ENCODE measurements at places on chromosomes 1 and 21. TPM values are rescaled to one million over a fixed set of nuclear protein-coding genes. Genes with fewer than 3 reads are reported as not detected.

- no peaks in the 10 kb centered on the region for H3K36me3 ChIP-seq
- no peak overlapping the region for H3K27ac ChIP-seq
- peak overlapping the region; percentile 22 for H3K4me3 ChIP-seq
- H3K4me1 ChIP-seq = peaks cover 18% of the 10 kb centered on the region
Measured at GRCh38 chr1:99808391-99809115, 41.6 kb upstream of the AGL start.

DNA sequence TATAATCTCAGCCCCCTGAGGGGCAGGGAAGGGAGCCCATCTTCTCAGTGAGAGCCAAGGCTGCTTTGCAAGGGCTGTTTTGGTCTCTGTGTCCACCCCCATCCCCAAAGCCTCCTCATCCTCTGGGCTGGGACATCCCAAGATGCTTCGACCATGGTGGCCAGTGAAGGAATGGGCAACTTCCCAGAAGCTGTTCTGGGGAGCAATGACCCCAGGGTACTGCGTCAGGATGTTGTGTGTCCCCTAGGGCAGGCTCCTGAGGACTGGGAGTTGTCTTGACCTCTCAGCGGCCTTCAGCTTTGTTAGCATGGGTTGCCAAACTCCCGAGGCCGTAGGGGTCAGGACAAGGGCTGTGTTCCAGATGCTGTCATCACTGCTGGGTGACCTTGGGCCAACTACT is 238.4 kb upstream of the POU3F1 start:
- H3K27ac ChIP-seq = no peak overlapping the region
- H3K4me1 ChIP-seq = no peaks in the 10 kb centered on the region
- H3K4me3 ChIP-seq = no peak overlapping the region
- no peaks in the 10 kb centered on the region for H3K36me3 ChIP-seq
- DNase-seq = no peak

- no peaks in the 10 kb centered on the region for H3K36me3 ChIP-seq
- DNase-seq = no peak
- H3K27me3 ChIP-seq = peaks cover 4% of the 10 kb centered on the region
- H3K27ac ChIP-seq = no peak overlapping the region
- no peak overlapping the region for H3K4me3 ChIP-seq
Measured at GRCh38 chr21:41933313-41934079, 20.3 kb downstream of the C2CD2 start.

DNA sequence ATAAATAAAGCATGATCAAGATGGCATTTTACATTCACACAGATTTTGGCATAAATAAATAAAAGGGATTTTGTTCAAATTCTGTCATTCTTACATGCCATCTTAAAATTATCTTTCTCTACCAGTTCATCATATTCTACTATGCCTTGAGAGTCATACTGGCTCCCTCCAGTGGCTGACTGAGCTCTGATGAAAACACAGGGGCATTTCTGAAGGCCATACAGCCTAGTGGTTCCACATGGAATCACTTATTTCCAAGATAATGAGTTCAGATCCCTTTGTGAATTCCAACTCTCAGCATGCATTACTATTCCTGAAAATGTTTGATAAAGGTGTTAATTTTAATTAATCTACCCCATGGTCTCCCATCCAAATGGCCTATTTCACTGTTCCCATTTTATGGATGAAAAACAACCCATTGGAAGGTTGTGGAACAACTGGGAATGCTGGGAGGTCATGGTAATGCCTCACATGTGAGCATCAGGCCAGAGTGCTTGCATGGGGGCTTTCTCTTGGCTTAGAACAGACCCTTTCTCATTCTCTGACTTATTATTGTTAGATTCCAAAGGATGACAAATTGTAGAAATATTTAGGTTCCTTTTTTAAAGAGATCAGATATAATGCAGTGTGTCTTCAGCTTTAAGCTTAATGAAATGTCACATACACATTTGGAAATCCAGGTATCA is 622.4 kb upstream of the PKN2 start:
- H3K27me3 ChIP-seq = no peaks in the 10 kb centered on the region
- H3K36me3 ChIP-seq = no peaks in the 10 kb centered on the region
- peak; percentile 63 for DNase-seq
- H3K4me3 ChIP-seq = no peak overlapping the region
- H3K4me1 ChIP-seq = no peaks in the 10 kb centered on the region
- no peak overlapping the region for H3K27ac ChIP-seq

- no peaks in the 10 kb centered on the region for H3K27me3 ChIP-seq
- no peak overlapping the region for H3K4me3 ChIP-seq
- DNase-seq = no peak
Measured at GRCh38 chr1:3984586-3984985, 84.5 kb upstream of the C1orf174 start.

- H3K27ac ChIP-seq = no peak overlapping the region
- H3K4me1 ChIP-seq = no peaks in the 10 kb centered on the region
- no peak overlapping the region for H3K4me3 ChIP-seq
- no peak for DNase-seq
Measured at GRCh38 chr1:91278754-91279153, 125.9 kb downstream of the HFM1 start.

DNA sequence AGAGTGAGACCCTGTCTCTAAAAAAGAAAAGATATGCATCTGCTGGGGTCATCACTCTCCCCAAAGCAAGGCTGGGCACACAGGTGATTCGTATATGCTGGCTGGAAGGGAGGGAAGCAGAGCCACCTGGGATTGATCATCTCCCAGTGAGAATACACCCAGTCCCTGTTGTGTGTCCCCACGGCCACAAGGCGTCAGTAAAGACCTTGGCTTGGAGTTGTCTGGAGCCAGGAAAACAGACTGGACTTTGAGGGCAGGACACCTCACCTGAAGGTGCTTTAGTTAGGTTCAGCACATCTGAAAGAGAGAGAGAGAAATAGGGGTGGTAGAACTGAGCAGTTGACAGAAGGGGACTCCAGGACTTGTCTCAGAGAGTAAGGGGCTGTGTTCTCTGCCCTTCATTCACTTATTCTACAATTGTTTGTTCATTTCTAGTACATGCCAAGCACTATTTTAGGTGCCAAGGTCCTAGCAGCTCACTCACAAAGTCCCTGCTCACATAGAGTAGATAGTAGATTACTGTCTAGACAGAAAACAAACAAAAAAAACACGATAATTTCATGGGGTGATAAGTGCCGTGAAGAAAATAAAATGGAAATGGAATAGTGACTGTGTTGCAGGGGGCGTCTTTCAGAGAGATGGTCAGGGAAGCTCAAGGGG is 13.5 kb downstream of the CITED4 start:
- H3K27ac ChIP-seq = peak overlapping the region; percentile 10
- no peaks in the 10 kb centered on the region for H3K27me3 ChIP-seq
- H3K4me3 ChIP-seq = no peak overlapping the region
- no peaks in the 10 kb centered on the region for H3K36me3 ChIP-seq
- peak; percentile 66 for DNase-seq

- H3K36me3 ChIP-seq = no peaks in the 10 kb centered on the region
- H3K27ac ChIP-seq = no peak overlapping the region
- no peak overlapping the region for H3K4me3 ChIP-seq
- no peaks in the 10 kb centered on the region for H3K4me1 ChIP-seq
Measured at GRCh38 chr1:7501084-7501491, 270.0 kb upstream of the VAMP3 start.

GRCh38 chr1:42017730-42018129 is 99.0 kb upstream of the HIVEP3 start:
- H3K4me1 ChIP-seq = peaks cover 21% of the 10 kb centered on the region
- no peak overlapping the region for H3K4me3 ChIP-seq
- DNase-seq = peak; percentile 7
- peaks cover 4% of the 10 kb centered on the region for H3K27me3 ChIP-seq

DNA sequence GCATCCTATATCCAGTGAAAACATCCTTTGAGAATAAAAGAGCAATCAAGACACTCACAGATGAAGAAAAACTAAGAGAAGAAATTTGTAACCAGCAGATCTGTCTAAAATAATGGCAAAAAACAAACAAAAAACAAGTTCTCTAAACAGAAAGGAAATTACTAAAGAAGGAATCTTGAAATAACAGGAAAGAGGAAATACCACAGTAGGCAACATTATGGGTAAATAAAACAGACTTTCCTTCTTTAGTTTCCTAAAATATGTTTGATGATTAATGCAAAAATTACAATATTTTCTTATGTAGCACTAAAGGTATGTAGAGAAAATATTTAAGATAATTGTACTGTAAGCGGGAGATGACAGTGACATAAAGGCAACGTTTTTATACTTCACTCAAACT is 23.5 kb downstream of the SLC19A1 start:
- H3K27ac ChIP-seq = no peak overlapping the region
- peaks cover 77% of the 10 kb centered on the region for H3K36me3 ChIP-seq
- no peak overlapping the region for H3K4me3 ChIP-seq

DNA sequence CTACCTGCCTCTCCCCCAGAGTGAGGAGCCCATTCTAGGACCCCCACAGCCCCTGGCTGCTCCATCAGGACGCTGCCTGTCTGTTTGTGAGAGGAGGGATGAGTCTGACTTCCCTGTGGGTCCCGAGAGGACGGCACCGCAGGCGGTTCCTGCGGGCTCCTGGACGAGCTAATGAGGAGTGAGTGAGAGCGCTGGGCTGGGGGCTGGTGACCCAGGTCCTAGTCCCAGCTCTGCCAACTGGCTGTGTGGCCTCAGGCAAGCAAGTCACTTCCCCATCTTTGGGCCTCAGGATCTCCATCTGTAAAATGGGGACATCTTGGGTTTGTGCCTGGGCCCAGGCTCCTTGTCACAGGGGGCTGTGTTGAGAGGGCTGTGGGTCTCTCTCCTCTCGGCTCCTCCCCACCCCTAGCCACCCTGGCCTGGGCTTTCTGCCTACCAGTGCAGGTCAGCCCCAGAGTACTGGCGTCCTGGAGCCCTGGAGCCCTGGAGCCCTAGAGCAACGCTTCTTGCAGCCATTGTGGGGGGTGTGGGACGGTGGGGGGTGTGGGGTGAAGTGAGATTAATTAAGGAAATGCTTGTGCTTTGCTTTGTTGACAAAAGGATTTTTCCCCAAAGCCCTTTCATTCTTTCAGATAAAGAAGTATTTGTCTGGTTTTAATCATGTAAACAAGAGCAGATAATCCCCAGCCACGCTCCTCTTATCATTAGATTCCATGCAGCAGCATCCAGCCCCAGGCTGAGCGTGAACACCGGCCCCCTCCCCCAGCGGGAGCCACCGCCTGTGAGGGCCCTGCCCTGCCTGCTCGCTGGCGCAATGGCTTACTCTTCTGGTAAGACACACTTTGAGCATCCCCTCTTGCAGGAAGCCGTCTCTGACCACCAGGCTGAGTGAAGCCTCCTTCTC is 26.8 kb downstream of the SLC1A7 start:
- H3K4me1 ChIP-seq = peaks cover 7% of the 10 kb centered on the region
- H3K4me3 ChIP-seq = no peak overlapping the region
- H3K36me3 ChIP-seq = no peaks in the 10 kb centered on the region
- no peaks in the 10 kb centered on the region for H3K27me3 ChIP-seq

DNA sequence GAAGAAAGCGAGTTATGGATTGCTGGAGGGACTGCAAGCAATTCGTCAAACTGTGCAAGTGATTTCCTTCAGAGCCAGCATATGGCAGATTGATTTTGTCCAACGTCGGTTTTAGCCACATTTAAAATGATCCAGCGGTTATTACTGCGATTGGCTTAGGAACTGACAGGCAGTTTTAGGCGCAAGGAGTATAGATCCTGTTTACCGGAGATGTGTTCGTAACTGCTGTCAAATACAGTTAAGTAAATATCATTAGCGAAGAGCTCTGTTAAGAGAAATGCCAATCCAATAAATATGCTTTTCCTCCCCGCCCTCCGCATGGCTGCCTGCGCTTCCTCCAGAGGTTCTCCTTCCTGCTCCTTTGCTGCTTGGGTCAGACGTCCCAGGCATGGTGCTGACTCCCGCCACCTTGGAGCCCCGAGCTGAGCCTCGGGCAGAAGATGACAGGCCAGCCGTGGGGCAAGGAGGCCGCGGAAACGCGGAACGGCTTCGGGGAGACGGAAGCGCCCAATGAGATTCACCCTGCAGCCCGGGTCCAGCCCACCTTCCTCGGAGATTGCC is 9.4 kb upstream of the BARHL2 start:
- peak overlapping the region; percentile 74 for H3K27ac ChIP-seq
- H3K4me1 ChIP-seq = peaks cover 32% of the 10 kb centered on the region
- H3K27me3 ChIP-seq = peaks cover 95% of the 10 kb centered on the region
- peak overlapping the region; percentile 12 for H3K4me3 ChIP-seq
- peaks cover 12% of the 10 kb centered on the region for H3K36me3 ChIP-seq

- no peak overlapping the region for H3K27ac ChIP-seq
- no peaks in the 10 kb centered on the region for H3K27me3 ChIP-seq
- H3K36me3 ChIP-seq = peaks cover 45% of the 10 kb centered on the region
Measured at GRCh38 chr1:22508991-22509390, 54.3 kb upstream of the EPHA8 start.

GRCh38 chr1:11822091-11822490 is 16.1 kb downstream of the CLCN6 start:
- H3K4me3 ChIP-seq = no peak overlapping the region
- no peaks in the 10 kb centered on the region for H3K4me1 ChIP-seq
- H3K27me3 ChIP-seq = no peaks in the 10 kb centered on the region

DNA sequence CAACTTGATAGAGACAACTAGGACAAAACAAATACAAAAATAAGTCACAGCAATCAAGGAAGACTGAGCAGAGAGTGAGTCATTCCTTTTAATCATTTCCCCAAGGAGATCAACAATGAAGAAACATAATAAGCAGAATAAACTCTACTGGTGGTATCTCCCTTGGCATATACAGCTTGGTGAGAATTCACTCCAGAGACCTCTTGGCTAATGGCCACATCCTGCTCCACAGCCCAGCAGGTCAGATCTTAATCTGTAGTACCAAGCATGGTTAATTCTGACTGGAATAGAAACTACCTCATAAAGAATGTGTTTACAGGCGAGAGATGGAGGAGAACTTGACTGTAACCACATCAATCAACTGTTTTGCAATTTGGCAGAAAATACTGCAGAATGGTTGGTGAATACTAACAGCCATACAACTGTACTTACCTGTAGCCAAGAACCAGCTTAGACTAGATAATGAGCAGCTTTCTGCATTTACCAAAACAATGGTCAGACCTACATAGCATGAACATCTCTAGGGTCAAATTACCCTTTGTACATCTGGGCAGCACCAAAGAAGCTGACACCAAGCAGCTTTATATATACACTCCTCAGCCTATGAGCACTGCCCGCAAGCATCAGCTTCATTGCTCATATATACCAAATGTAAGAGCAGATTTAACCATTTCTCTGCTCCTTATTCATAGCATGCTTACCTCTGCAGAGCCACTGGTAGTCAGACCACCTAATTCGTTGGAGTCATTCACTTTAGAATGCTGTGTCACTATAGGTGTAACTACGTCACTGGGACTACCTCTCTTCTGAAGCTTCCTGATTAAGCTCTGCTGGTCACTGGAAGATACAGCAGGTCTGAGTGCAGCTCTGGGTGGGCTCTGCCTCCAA is 51.0 kb downstream of the KIAA0319L start:
- H3K36me3 ChIP-seq = peaks cover 33% of the 10 kb centered on the region
- no peaks in the 10 kb centered on the region for H3K27me3 ChIP-seq
- peak; percentile 91 for DNase-seq
- peaks cover 61% of the 10 kb centered on the region for H3K4me1 ChIP-seq
- H3K4me3 ChIP-seq = peak overlapping the region; percentile 79

- no peak overlapping the region for H3K4me3 ChIP-seq
- no peaks in the 10 kb centered on the region for H3K4me1 ChIP-seq
- no peak overlapping the region for H3K27ac ChIP-seq
Measured at GRCh38 chr1:116686723-116687352, 19.3 kb upstream of the IGSF3 start.

- no peak for DNase-seq
- H3K27ac ChIP-seq = no peak overlapping the region
- peaks cover 31% of the 10 kb centered on the region for H3K4me1 ChIP-seq
- peaks cover 2% of the 10 kb centered on the region for H3K27me3 ChIP-seq
- H3K4me3 ChIP-seq = no peak overlapping the region
Measured at GRCh38 chr1:26616881-26617280, 78.9 kb upstream of the ARID1A start.

SPRR2A gene
- not detected for total RNA-seq

MYBPH gene
- total RNA-seq = not detected

CELA2B gene
- total RNA-seq = not detected

RIT1 gene
- 21.7 TPM for total RNA-seq

INAVA gene
- total RNA-seq = not detected

OLIG2 gene
- not detected for total RNA-seq

Measured in activated CD4-positive, alpha-beta T cell treated with anti-CD3 and anti-CD28 coated beads, Interleukin-2, amount 10 ng/mL, durations not matched to agents 24 days and 14 days (primary cell).